Naive thymus-derived CD8-positive, alpha-beta T cell (primary cell): ENCODE measurements at places on chromosomes 1 and 21. TPM values are rescaled to one million over a fixed set of nuclear protein-coding genes. Genes with fewer than 3 reads are reported as not detected.

- no peak for DNase-seq
- no peak overlapping the region for H3K4me3 ChIP-seq
- no peak overlapping the region for H3K27ac ChIP-seq
- H3K36me3 ChIP-seq = no peaks in the 10 kb centered on the region
Observed at GRCh38 chr1:228809621-228810394, 74.5 kb downstream of the RHOU start.

EVA1B gene
- total RNA-seq = 1.6 TPM

GRCh38 chr1:14606632-14607031, 8.1 kb downstream of the KAZN start:
- no peak overlapping the region for H3K27ac ChIP-seq
- H3K4me1 ChIP-seq = no peaks in the 10 kb centered on the region
- H3K36me3 ChIP-seq = no peaks in the 10 kb centered on the region
- H3K4me3 ChIP-seq = no peak overlapping the region
- no peak for DNase-seq

ODF2L gene
- total RNA-seq = 44.7 TPM

- H3K4me1 ChIP-seq = no peaks in the 10 kb centered on the region
- no peak for DNase-seq
- no peak overlapping the region for H3K27ac ChIP-seq
- no peaks in the 10 kb centered on the region for H3K36me3 ChIP-seq
- no peak overlapping the region for H3K4me3 ChIP-seq
- H3K27me3 ChIP-seq = peaks cover 22% of the 10 kb centered on the region
Observed at GRCh38 chr1:119662034-119662437, 14.0 kb upstream of the ZNF697 start.
